ENCODE measurements at places on chromosomes 4 and X. TPM values are rescaled to one million over a fixed set of nuclear protein-coding genes. Genes with fewer than 3 reads are reported as not detected.

Gene GABRE
- total RNA-seq, result 0.94 TPM

Gene GAGE13
- total RNA-seq, result not detected

Gene SSX3
- not detected for total RNA-seq

Gene CXCL11
- total RNA-seq, result not detected

Gene MMRN1
- total RNA-seq, result 2.5 TPM

Gene FGF13
- 136 TPM for total RNA-seq

Gene FATE1
- not detected for total RNA-seq

Gene PKD2
- total RNA-seq, result 59.9 TPM

Gene TMEM184C
- 57.2 TPM for total RNA-seq

Gene HPSE
- 1.6 TPM for total RNA-seq

Gene UCP1
- total RNA-seq, result not detected

Gene TEX11
- not detected for total RNA-seq

Gene NHSL2
- 0.78 TPM for total RNA-seq

Gene UGT2B10
- not detected for total RNA-seq

Gene NR0B1
- total RNA-seq, result 0.31 TPM

Gene GYG2
- 5.9 TPM for total RNA-seq

Gene SNCA
- 96.4 TPM for total RNA-seq

Gene RPL9
- 3,277 TPM for total RNA-seq

Gene PPP1R3F
- 12.6 TPM for total RNA-seq

Gene RAB33A
- 36.5 TPM for total RNA-seq

Gene PCDH19
- total RNA-seq, result 25.7 TPM

Gene SLC25A53
- 12.3 TPM for total RNA-seq

Gene TENM3
- 44.9 TPM for total RNA-seq

Gene ARFIP1
- total RNA-seq, result 46.8 TPM

Gene NEUROG2
- total RNA-seq, result 10.1 TPM

Gene NUP62CL
- total RNA-seq, result 0.16 TPM

Gene FABP2
- not detected for total RNA-seq

Gene CXCL13
- total RNA-seq, result not detected

Gene SLITRK4
- total RNA-seq, result 62.1 TPM

Gene NEXMIF
- 57.1 TPM for total RNA-seq

Gene LRP2BP
- 10.8 TPM for total RNA-seq

Gene PHEX
- total RNA-seq, result 1.7 TPM

Gene FRG2
- total RNA-seq, result not detected

Gene HTR2C
- 0.31 TPM for total RNA-seq

Gene PAGE2
- total RNA-seq, result not detected

Gene SMS
- total RNA-seq, result 174 TPM

Gene TCEAL2
- 18.7 TPM for total RNA-seq

Gene SSX4
- not detected for total RNA-seq

Gene FAM47B
- not detected for total RNA-seq

Gene MTNR1A
- 0.94 TPM for total RNA-seq

Gene LEF1
- 6.9 TPM for total RNA-seq

Gene POU3F4
- total RNA-seq, result 12.6 TPM

Gene ETDB
- not detected for total RNA-seq

Gene ARL13A
- not detected for total RNA-seq

Gene CT45A10
- not detected for total RNA-seq

Gene ZNF711
- total RNA-seq, result 127 TPM

Gene ERAS
- total RNA-seq, result not detected

Gene DUX4
- not detected for total RNA-seq

Gene INPP4B
- 6.7 TPM for total RNA-seq

Gene ARR3
- total RNA-seq, result not detected

Gene PABPC1L2A
- total RNA-seq, result 0.78 TPM

Gene TLR7
- 1.2 TPM for total RNA-seq

Gene SPIN4
- total RNA-seq, result 10.6 TPM

Gene LGI2
- 1.7 TPM for total RNA-seq

Gene NUDT11
- total RNA-seq, result 95.8 TPM

Gene KIF4A
- 2.7 TPM for total RNA-seq

Gene ARHGAP4
- total RNA-seq, result 6.6 TPM

Measured in occipital lobe (tissue), 3 donors.